LHCN-M2 (cell line): ENCODE measurements at places on chromosomes 6 and 20.

DNA sequence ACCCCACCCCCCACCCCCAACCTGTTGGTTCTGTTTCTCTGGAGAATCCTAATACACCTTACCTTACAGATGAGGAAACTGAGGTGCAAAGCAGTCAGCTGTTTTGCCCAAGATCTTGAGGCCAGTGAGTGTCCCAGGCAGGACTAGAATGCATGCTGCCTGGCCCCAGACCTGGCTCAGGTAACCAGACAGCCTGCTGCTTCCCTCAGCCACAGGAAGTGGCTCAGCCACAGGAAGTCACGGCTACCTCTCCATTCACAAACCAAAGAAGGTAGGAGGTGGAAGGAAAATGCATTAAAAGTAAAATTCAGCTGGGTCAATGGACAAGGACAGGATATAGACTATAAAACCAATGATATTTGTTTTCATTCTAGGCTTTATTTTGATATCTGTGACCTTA, 517.6 kb downstream of the CD83 start:
- no peak for DNase-seq

DNA sequence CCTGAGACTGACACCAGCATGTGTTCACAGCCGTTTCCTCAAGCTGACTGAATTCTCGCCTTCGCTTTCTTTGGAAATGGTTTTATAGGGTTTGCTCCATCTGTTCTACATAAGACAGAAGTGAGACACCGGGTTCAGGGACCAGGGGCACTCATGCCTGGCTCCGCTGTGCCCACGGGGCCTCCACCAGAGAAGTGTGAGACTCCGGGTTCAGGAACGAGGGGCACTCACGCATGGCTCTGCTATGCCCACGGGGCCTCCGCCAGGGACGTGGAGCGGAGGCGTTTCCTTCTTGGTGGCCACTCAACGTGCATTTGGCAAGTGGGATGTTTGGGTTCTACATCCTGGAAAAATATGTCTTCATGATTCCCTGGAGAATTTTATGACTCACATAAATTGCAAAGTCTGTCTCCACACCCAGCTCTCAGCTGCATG, 106.6 kb downstream of the RNASET2 start:
- no peak for DNase-seq

GRCh38 chr6:125314009-125314581, 12.3 kb upstream of the HDDC2 start:
- peak; percentile 46 for DNase-seq

- no peak for DNase-seq
These were observed 493 bp upstream of the SGK1 start for GRCh38 chr6:134318236-134318973.

GRCh38 chr6:136586295-136586694, 36.1 kb upstream of the MAP7 start:
- peak; percentile 61 for DNase-seq

DNA sequence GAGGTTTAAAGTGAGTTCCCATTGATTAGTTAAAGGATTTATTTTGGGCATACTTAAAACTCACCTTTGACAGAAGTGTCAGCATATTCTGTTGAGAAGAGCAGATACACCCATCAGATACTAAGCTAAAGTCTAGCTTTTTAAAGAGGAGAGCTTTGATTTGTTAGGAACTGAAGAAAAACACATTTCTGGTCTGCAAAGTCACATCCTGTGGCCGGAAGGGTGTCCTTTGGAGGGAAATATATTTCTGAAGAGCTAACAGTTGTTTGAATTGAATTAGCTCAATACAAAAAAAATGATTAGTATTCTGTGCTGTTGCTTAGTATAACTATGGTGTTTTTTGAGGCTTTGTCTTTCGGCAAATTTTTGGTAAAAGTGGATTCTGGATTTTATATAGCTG, 302.7 kb downstream of the RFPL4B start:
- no peak for DNase-seq

DNA sequence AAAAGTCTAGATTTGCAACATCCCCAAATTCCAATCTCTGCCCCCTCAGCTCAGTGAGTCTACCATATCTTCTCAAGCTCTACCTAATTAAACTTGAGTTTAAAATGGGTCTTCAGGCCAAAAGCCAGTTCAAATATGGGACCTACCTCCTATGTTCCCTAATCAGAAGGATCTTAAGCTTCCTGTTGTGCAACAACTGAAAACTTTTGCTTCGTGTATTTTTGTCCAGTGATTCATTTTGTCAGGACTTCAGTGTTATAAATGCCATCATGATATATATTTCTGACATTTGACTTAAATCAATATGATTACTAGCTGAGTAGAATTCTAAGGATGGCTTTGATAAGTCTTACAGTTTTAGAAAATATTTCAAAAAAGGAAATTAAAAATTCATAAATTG, 622.6 kb upstream of the PTCHD4 start:
- DNase-seq, result peak; percentile 3

- DNase-seq, result no peak
These were observed 39.8 kb upstream of the CENPW start for GRCh38 chr6:126300126-126300525.

DNA sequence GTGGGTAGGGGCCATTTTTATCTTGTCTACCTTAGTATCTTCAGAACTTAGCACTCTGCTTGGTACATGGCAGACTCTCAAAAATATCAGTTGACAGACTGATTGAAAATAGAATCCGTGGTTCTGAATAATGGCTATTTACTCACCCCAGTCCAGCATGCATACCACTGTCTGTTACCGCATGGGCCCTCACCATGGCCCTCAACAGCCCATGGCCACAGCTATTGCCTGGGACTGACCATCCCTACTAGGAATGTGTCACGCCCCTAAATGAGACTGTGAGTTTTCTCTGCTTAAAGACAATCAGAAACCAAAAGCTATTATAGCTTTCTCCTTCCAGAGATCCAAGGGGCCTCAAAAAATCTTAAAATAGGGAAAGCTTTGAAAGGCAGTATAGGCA, 207.7 kb downstream of the ATXN1 start:
- no peak for DNase-seq

DNA sequence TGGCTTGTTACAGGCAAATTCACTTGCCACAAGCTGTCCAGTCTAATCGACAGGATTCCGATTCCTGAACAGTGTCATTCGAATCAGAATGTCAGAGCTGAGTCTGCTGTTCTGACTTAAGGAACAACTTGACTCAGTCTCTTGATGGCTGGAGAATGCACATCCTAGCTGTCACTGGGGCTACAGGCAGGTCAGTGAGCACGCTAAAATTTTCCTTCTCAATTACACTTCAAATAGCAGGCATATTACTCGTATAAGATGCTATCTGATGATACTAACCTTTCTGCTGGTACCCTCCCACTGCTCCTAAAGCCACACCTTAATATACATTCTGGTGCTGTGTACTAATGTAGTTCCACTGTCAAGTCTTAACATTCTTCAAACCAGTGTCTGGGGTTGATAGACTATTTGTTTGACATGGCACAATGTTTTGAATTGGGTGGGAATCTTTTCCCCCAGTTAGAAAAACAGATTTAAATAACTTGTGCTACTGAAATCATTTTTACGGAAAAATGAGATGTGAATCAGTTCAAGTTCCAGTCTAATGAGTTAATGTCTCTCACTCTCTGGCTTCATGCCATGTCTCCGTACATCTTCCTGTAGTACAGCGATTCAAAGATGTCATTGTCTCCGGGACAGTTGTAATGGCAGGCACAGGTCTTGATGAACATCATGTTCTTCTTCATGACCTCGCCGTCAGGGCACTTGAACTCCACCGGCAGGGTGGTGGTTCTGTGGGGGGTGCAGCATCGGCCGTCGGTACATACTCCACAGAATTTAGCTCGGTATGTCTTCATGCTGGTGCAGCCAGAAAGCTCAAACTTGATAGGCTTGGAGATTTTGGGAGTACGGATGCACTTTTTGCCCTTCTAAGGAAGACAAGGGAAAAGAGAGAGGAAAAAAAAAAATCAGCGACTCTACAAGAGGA, 2.2 kb downstream of the CCN2 start:
- peak; percentile 60 for DNase-seq

DNA sequence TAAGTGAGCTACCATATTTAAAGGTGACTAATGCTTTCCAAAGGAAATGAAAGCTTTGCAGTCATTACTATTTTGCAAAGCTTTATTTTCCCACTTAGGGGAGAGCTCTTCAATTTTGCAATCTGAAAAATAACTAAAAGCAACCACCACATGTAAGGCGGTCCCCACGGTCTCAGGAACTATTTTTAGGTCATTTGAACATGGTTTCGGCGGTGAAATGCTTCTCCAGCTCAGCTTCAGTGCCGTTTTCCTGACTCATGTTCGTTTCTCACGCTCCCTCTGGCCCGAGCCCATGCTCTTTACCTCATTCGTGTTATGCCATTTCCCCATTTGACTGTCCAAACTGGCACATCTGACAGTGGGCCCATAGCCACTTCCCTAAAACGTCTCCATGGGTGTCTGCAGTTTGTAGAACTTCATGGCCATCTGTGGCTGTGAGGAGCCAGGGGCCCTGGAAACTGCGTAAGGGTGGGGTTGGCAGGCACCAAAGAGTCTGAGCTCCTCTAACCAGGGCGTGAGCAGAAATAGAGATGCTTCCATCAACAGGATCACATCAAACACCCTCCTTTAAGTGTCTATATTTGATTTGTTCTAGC, 46.5 kb downstream of the ADTRP start:
- peak; percentile 69 for DNase-seq

GRCh38 chr20:38094373-38094891, 60.9 kb downstream of the RPRD1B start:
- DNase-seq, result peak; percentile 89

GRCh38 chr6:157533048-157533871, 152.3 kb downstream of the ZDHHC14 start:
- DNase-seq, result no peak

DNA sequence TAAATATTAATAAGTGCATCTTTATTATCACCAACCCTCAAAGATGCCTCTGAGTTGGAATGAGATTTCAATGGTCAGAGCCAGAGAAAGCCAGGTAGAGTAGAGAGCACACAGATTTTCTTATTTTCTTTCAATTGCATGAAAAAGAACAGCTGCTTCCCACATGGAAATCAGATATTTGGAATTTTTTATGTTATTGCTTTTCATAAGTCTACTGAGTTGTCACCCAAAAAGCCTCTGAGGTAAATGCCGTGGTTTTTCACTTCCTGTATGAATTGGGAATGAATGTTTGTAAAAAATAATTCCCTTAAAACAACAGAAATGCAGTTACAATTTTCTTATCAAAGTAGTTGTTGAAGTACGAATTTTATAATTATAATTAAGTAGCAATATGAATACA, 563.1 kb downstream of the RFPL4B start:
- DNase-seq, result peak; percentile 78

- no peak for DNase-seq
These were observed 85.2 kb upstream of the PLCB4 start for GRCh38 chr20:8983478-8984345.

GRCh38 chr6:71279321-71279720, 9.3 kb upstream of the OGFRL1 start:
- no peak for DNase-seq

DNA sequence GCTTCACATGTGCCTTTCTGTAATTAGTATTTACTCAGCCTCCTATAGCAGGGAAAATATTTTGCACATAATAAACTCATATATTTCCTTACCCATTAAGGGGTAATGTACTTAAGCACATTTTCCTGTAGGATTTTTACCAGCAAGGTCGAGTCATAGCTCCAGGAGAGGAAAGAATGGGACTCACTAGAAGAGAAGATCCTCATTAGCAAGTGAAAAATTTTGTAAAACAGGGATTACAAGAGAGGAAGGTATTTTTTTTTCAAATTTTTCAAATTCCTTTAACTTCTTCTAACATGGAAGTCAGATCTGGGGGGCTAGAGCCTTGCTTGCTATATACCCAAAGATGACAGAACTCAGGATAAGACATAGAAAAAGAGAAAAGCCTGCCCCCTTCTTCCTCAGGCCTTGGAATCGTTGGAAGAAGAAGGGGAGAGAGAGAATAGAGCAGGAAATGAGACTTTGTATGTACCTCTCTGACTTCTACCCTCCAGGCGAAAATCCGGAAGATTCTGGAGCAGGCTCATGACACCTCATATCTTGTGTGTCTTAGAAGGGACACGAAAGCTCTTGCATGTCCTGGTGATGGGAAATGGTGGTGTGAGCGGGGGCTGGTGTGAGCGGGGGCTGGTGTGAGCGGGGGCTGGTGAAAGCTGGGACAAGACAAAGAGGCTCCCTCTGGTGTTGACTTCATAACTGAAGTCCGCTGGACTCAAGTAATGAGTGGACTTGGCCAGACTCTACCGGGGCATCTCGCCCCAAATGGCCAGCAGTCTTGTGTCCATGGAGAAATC, 256.9 kb upstream of the PLCB4 start:
- DNase-seq, result no peak

- no peak for DNase-seq
These were observed 55.3 kb downstream of the BACH2 start for GRCh38 chr6:90241229-90241880.

- DNase-seq, result no peak
These were observed 27.8 kb downstream of the ACSS1 start for GRCh38 chr20:25030007-25030648.

DNA sequence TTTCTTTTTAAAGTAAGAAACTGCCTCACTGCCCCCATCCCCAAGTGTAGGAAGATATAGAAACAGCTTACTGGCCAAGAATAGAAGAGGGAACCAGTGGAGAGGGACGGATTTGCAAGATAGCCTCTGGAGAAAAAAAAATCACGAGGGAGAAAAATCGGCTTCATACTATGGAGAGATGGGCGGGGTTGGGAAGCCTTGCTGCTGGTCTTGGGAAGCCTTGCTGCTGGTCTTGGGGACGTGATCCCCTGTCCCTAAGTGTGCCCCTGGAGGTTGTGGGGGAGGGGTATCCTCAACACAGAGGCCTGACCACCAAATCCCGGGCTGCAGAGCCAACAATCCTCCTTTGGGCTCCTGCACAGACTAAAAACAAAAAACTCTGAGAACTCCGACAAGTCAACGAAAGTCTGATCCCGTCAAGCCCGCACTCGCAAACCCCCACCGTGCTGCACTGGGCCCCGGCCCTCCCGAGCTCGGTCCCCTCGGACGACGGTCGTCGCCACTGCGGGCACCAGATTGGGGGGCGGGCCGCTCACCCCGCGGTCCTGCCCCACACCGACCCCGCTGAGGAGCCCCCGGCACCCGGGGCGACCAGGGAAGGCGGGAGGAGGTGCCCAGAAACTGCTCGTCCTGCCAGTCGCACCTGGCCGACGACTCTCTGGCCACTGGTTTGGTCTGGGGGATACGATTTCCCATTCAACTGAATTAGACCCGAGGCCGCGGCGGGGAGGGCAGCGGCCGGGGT, 750 bp downstream of the MAP7 start:
- no peak for DNase-seq

DNA sequence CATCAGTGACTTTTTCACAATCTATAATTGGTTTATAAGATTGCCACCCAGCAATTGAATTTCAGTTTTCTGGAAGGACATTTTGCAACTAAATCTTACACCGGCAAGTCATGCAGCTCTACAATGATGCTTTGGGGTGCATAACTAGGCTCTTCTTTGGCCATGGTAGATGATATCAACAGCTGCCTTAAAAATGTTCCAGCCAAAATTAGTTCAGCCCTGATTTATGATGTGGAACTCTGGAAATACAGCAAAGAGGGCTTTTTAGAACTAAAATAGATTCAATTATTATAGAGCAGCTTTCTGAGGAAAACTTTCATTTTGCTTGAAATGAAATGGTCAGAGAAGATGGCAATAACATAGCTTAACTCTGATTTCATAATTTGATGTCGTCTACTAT, 18.4 kb upstream of the MCM9 start:
- no peak for DNase-seq
